ENCODE measurements at places on chromosomes 6 and 20. TPM values are rescaled to one million over a fixed set of nuclear protein-coding genes. Genes with fewer than 3 reads are reported as not detected.

HLA-DPA1 gene
- 0.25 TPM for total RNA-seq

LRP11 gene
- 34.5 TPM for total RNA-seq

BFSP1 gene
- 4.6 TPM for total RNA-seq

MRPL2 gene
- total RNA-seq: 52.9 TPM

GDAP1L1 gene
- not detected for total RNA-seq

POLH gene
- total RNA-seq: 7.6 TPM

PPP1R3G gene
- 2.2 TPM for total RNA-seq

MYO6 gene
- total RNA-seq: 7.3 TPM

MRPS18A gene
- 48.0 TPM for total RNA-seq

VWA7 gene
- 1.7 TPM for total RNA-seq

EEF1A1 gene
- 7,652 TPM for total RNA-seq

SLC22A2 gene
- 0.05 TPM for total RNA-seq

DEFB132 gene
- not detected for total RNA-seq

GABRR1 gene
- not detected for total RNA-seq

ZC2HC1B gene
- not detected for total RNA-seq

PLA2G7 gene
- 0.06 TPM for total RNA-seq

PRSS35 gene
- total RNA-seq: 0.05 TPM

ANKRD66 gene
- total RNA-seq: not detected

EYS gene
- total RNA-seq: 0.02 TPM

OR2H2 gene
- total RNA-seq: not detected

THEMIS gene
- not detected for total RNA-seq

SPATA25 gene
- 0.52 TPM for total RNA-seq

OTOR gene
- not detected for total RNA-seq

LGSN gene
- total RNA-seq: 2.0 TPM

ESF1 gene
- 18.6 TPM for total RNA-seq

FAM217B gene
- 6.6 TPM for total RNA-seq

DPPA5 gene
- not detected for total RNA-seq

FAM83D gene
- 69.8 TPM for total RNA-seq

UTRN gene
- total RNA-seq: 8.0 TPM

LINC00237 gene
- total RNA-seq: not detected

C20orf204 gene
- 0.32 TPM for total RNA-seq

UNC5CL gene
- total RNA-seq: 0.76 TPM

FRK gene
- 1.4 TPM for total RNA-seq

CLVS2 gene
- total RNA-seq: 0.17 TPM

IRF4 gene
- total RNA-seq: 0.25 TPM

ILRUN gene
- 39.9 TPM for total RNA-seq

JPH2 gene
- 6.0 TPM for total RNA-seq

PLEKHG1 gene
- total RNA-seq: 0.68 TPM

FILIP1 gene
- total RNA-seq: 0.25 TPM
